ENCODE measurements at places on chromosomes 7 and 10.

GRCh38 chr10:69570050-69570816 is 3.0 kb downstream of the NEUROG3 start:
- ATAC-seq = no peak

DNA sequence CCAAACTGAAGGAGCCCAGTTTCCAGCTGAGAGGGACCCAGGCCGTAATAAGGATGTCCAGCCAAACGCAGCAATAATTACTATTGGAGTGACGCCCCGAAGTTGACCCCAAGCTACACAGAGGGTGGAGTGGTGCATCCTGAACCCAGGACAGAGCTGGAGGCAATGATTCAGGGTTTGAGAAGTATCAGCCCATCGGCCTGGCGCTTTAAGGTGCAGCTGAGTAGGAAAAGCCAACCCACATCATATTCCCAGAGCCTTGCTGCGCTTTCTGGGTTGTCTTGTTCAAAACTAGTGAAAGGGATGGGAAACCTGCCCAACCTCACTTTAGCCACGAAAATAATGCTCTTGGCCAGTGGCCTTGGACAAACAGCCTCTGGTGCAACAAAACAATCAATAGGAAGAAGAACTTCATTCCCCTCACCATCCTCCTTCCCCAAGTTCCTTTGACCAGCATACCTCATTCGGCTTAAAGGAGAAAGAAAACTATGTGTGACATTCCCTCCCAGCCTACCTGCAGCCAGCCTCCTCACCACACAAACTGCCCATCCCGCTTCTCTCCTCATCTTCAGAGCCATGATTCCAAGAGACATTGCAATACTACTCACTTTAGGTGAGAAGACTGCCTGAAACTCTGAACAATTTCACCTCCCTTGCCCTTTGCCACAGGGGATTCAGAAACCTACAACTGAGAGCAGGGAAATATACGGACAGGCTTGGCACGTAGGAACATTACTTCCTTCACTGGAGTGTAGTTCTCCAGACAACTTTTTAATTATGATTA is 217.2 kb upstream of the MKLN1 start:
- ATAC-seq = no peak

GRCh38 chr10:26780793-26781601 is 79.8 kb downstream of the ABI1 start:
- ATAC-seq = peak; percentile 49

DNA sequence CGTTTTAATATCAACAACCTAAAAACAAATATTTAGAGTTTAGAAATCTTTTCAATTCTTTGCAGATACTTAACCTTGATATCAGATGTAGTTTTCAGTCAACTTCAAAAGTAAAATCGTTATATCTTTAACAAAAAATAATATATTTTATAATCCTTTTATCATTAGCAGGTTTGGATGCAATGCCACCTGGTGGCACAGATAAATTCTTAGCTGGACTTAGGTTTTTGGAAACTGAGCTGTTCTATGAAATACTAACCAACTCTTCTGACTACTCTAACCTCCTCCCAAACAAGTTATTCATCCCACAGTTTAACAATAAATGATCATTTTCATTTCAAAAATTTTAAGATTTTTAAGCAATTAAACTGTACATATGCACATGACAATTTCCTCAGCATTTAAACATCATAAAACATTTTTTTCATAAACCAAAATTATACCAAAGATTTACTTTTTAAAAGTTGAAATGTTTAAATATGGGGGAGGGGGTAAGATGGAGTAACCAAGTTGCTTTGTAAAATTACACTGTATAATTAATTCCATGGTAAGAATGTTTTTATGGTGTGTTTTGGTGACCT is 56.9 kb downstream of the HIBADH start:
- ATAC-seq = no peak

- ATAC-seq = no peak
These were observed 129.5 kb downstream of the SDK1 start for GRCh38 chr7:3430588-3430987.

DNA sequence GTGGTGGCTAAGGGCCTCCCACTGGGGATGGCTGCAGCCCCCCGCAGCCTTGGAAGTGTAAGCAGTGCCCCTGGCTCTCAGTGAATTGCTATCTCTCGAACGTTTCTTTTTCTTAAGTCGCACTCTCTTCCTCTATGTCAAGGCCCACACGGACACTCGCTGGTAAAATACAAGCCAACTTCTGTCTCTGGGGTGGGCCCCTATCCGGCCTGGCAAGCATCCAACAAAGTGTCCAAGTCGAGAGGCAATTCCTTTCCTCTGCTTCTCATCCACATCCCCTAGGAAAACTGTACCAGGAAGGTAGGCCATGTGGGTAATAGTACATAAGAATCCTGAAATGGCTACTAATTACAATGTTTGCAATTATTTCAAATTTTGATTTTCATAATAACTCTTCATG is 194.9 kb upstream of the MGMT start:
- ATAC-seq = no peak

GRCh38 chr7:49150486-49150885 is 226.1 kb downstream of the CDC14C start:
- ATAC-seq = no peak

- ATAC-seq = no peak
These were observed 395.1 kb downstream of the GLRX3 start for GRCh38 chr10:130531312-130531711.

GRCh38 chr7:116111475-116111874 is 80.9 kb upstream of the TFEC start:
- ATAC-seq = no peak

GRCh38 chr7:146129296-146129695 is 12.7 kb downstream of the CNTNAP2 start:
- no peak for ATAC-seq

- peak; percentile 17 for ATAC-seq
These were observed 687 bp downstream of the HELLS start for GRCh38 chr10:94546049-94546900.

- ATAC-seq = no peak
These were observed 12.2 kb upstream of the PSAP start for GRCh38 chr10:71863203-71863602.

- no peak for ATAC-seq
These were observed 199.7 kb upstream of the MAGI2 start for GRCh38 chr7:79653136-79653631.

- peak; percentile 70 for ATAC-seq
These were observed 87.9 kb downstream of the STRA8 start for GRCh38 chr7:135321556-135321955.

DNA sequence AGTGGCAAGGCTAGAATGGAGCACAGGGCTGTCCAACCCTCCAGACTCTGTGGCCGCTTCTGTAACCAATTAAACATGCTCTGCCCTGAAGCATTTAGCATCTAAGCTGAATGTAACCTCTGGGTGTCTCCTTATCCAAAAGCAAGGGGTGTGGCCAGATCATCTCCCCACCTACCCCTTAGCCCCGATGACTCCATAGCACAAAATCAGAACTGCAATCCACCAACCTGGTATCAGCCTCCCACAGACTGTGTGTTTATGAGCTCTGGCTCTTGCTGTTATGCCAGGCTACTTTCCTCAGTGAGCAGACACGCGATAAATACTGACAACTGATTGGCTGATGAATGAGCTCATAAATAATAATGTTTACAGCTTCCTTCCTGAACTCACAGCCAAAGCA is 3.2 kb downstream of the FRMD4A start:
- no peak for ATAC-seq
